ENCODE measurements at places on chromosomes 11 and 22.

DNA sequence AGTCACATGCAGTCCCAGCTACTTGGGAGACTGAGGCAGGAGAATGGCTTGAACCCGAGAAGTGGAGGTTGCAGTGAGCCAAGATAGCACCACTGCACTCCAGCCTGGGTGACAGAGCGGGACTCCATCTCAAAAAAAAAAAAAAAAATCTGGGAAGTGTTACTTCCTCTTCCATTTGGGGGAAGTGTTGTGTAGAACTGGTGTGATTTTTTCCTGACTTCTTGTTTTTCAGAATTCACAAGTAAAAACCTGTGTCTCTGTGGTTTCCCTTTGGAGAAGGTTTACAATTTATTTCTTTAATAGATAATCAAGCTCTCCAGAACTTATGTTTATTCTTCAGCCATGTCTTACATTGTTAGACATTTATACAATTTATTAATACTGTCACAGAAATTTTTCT is 396.1 kb downstream of the BRD1 start:
- no peak for DNase-seq

GRCh38 chr22:38317995-38318715 is 922 bp upstream of the CSNK1E start:
- no peak for DNase-seq

- no peak for DNase-seq
These were observed 206.3 kb downstream of the DDX10 start for GRCh38 chr11:108871152-108871551.

GRCh38 chr22:39215070-39215396 is 29.7 kb downstream of the PDGFB start:
- no peak for DNase-seq

DNA sequence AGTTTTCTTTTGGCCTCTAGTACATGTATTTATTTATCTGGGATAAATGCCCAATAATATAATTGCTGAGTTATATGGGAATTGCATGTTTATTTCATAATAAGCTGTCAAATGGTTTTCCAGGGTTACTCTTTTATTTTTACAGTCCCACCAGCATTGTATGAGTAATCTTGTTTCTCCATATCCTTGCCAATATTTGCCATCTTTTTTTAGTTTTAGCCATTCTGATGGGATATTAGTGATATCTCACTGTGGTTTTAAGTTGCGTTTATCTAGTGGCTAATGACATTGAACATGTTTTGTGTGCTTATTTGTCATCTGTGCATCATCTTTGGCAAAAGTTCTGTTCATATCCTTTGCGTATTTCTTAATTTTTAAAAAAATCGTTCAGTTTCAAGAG is 372.8 kb upstream of the CCDC179 start:
- no peak for DNase-seq

GRCh38 chr11:117444256-117444655 is 116.6 kb downstream of the CEP164 start:
- DNase-seq = no peak

GRCh38 chr11:27282806-27283205 is 80.2 kb downstream of the CCDC34 start:
- DNase-seq = no peak

- no peak for DNase-seq
These were observed 25.4 kb downstream of the INSC start for GRCh38 chr11:15139958-15140659.

GRCh38 chr11:131760091-131761061 is 390.0 kb downstream of the NTM start:
- DNase-seq = no peak

GRCh38 chr22:48921411-48921903 is 906.2 kb downstream of the BRD1 start:
- no peak for DNase-seq

- no peak for DNase-seq
These were observed 40.2 kb downstream of the TBX1 start for GRCh38 chr22:19800761-19801244.

- no peak for DNase-seq
These were observed 163.7 kb downstream of the DSCAML1 start for GRCh38 chr11:117633186-117633754.

DNA sequence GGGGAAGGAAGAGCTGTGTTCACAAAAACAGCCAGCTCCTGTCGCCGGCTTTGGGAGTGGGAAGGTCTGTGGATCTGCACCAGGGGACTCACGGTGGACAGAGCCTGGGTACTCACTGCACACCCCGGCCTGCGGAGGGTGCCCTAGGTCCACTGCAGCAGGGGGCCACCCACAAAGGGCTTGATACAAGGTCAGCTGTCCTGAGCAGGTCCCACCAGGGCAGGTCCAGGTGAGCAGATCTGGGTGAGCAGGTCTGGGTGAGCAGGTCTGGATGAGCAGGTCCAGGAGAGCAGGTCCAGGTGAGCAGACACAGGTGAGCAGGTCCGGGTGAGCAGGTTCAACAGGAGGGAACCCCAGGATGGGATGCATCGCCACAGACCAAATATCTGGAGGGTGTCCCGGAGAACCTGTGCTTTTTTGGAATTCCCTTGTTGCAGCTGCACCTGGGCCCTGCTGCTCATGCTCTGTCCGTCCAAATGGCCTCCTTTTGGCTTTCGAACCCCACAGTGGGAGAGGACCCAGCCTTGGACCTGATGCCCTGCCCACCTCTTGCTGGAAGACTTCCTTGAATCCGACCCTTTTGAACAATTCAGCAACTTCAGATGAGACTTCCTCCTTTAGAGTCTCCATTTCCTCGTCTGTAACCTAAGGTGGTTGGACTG is 485.3 kb downstream of the TBC1D22A start:
- DNase-seq = no peak

DNA sequence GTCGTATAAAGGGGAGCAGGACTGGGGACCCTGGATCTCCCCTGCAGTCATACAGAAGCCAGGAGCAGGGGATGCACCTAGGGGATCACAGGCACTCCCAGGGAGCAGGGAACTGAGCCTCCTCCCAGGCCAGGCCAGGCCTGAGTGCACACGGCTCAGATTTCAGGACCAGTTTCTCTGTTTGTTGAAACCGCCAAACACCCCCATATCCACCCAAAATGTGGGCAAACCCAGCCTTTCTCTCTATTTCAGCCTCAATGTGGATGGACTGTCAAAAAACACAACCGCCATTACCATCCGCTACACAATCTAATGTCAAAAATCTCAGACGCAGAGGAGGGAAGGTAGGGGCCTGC is 17.5 kb downstream of the MN1 start:
- no peak for DNase-seq

DNA sequence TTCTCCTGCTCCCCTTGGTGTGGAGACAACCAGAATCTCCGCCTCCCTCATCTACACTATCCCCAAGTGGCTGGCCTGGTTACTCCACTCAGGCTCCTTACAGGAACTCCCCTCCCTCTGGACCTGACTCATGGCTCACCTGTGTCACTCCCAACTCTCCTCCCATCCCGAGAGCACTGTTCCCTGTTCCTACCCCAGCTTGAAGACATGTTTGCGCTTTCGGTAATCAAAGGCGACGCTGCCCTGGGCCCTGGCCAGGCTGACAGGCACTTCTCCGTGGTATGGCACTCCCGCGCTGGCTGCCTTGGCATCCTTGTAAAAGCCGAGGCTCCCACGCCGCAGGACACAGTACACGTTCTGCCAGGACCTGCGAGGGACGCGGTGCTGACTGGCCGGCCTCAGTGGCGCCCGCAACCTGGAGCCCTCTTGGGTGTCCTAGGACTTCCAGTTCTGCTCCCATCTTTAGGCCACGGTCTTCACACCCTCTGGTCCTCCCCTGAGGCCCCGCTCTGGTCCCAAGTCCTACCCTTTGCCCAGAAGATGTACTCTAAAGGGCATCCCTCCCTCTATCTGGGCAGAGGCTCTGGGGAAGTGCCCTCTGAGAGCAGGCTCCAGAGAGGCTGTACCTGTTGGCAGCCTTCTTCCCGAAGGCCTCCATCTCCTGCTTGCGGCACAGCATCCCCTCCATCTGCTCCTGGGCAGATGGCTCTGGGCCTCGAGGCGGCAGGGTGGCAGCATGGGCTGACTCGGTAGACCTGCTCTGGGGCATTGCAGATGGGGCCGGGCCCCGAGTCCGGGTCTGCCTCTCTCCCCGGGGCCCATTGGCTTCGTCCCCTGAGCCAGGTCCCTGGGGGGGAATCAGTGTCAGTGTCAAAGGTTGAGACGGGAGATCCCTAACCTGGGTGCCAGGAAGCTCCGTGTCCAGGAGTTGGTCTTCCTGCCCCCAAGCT is 9.4 kb upstream of the RBM4B start:
- DNase-seq = no peak

DNA sequence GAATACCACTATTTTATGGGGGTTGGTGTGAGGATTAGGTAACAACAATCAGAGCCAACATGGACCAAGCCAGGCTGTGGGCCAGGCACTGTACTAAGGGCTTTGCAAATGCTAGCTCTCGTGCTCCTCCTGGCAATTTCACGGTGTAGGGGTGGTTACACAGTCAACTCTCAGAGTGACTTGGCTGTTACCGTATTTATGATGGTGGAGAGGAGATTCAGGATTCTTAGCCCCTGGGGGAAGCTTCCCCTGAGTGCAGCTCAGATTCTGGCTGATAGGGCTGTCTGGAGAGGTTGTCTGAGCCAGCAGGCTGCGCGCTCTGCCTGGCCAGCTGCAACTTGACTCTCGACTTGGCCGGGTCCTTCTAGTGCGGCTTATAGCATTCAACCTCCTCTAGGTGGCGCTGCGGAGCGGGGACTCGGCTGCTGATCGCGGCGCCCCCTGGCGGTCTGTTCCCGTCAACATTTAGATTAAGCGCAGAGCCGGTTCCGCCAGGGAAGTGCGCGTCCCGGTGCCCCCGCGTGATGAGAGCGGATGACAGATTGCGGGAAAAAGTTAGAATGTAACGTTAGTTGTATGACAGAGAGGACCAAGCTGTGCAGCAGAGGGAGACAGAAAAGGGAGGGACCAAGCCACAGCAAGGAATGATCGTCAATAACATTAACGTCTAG is 4.5 kb upstream of the NCF4 start:
- DNase-seq = peak; percentile 91

DNA sequence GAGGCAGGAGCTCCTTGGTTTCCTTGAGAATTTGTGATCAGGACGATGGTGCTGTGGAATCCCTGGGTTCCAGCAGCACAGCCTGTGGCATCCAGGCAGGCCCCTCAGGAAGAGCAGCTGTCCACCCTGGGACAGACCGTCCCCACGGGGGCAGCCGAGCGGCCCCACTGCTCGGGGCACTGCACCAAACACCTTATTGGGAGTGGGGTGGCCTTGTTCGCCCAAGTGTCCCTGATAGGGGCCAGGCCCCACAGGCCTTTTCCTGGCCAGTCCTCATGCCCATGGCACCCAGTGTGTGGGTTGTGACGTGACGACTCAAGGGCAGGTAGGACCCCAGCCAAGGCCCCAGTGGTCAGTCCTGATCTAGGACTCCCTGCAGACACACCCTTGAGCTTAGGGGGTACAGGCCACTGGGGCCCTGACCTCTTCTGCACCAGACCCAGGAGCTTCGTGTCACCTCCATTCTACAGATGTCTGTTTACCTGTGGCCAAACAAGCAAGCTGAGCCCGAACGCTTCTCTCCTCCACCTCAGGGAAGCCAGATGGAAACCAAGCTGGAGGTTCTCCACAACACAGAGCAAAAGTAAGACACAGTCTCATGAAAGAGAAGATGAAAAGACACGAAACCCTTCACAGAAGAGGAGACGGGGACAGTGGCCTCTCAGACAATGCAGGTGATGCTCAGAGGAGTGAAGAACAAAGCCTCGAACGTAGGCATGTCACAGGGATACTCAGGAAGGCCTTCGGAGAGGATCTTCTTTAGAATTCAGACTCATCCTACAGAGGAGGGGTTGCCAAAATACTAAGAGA is 1.6 kb upstream of the BRD1 start:
- DNase-seq = no peak

DNA sequence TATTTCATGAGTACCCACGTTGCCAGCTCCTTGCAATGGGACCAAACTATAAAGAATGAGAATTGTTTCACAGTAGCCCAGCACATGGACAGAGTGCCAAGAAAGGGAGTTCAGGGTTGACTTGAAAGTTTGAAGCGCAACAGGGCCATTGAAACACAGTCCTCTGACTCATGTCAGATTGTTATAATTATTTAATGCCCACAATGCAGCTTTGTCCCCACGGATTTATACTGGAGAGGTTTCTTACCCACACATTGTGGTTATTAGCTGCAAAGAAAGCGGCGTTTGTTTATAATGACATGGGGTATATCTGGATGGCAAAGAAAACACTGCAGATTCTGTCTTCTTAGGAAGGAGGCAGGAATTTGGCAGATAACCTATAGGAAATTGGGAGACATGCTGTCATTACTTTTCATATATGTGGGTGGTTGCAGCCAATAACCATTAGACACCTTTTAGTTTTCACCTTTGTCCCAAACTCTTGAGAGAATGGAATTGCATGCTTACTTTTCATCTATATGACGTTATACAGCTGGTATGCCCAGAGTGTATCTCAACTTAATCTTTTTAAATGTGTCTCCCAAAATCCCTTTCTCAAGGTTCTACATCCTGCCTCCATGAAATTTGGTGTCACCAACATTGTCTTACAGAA is 143.6 kb downstream of the TEAD1 start:
- no peak for DNase-seq

GRCh38 chr11:5880329-5880728 is at the start of gene OR52E4:
Gene OR52E4, plus strand, starts transcription at chr11:5880629. Its CDS starts 3,664 bp downstream, at chr11:5884293.
- no peak for DNase-seq

DNA sequence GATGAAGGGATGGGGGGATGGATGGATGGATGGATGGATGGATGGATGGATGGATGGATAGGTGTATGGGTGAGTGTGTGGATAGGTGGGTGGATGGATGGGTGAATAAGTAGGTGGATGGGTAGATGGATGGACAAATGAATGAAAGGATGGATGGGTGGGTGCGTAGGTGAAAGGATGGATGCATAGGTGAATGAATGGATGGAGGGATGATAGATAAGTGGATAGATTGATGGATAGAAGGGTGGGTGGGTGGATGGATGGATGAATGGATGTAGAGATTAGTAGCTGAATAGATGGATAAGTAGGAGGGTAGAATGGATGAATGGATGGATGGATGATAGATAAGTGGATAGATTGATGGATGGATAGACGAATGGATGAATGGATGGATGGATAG is 152.7 kb downstream of the MN1 start:
- no peak for DNase-seq

- DNase-seq = no peak
These were observed 76.1 kb downstream of the PIWIL3 start for GRCh38 chr22:24698266-24698926.

- DNase-seq = no peak
These were observed 12.1 kb downstream of the TTLL8 start for GRCh38 chr22:50046019-50046415.

- no peak for DNase-seq
These were observed 7.2 kb upstream of the EHD1 start for GRCh38 chr11:64885367-64886286.

GRCh38 chr22:28969401-28970168 is 86.2 kb downstream of the ZNRF3 start:
- no peak for DNase-seq

All from activated naive CD4-positive, alpha-beta T cell treated with anti-CD3 and anti-CD28 coated beads, Interleukin-2, amount 50 U/mL, for 16 hours (primary cell).